ENCODE measurements at places on chromosomes 11 and 22.

DNA sequence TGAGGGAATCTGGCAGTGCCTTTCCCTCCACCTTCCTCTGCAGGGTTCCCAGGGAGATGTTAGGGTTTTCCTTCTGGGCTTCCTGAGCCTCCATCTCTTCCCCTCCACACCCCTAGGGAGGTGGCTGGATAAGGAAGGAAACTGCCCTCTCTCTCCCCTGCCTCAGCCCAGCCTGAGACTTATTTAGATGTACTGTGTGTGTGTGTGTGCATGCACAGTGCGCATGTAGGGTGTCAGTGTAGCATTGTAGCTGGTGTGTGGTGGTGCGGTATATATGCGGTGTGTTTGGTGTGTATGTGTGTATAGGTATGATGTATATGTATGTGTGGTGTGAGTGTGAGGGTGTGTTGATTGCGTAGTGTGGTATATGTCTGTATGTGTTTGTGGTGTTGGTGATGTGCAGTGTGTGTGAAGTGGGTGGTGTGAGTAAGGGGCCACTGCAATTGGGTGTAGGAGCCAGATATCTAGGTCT is 1.5 kb downstream of the FXYD6 start:
- peaks cover 4% of the 10 kb centered on the region for H3K27me3 ChIP-seq
- H3K4me3 ChIP-seq: no peak overlapping the region
- no peaks in the 10 kb centered on the region for H3K36me3 ChIP-seq
- no peaks in the 10 kb centered on the region for H3K4me1 ChIP-seq
- DNase-seq: no peak

- H3K4me1 ChIP-seq: no peaks in the 10 kb centered on the region
- DNase-seq: no peak
- no peaks in the 10 kb centered on the region for H3K27me3 ChIP-seq
- H3K27ac ChIP-seq: no peak overlapping the region
- peaks cover 25% of the 10 kb centered on the region for H3K36me3 ChIP-seq
Measured at GRCh38 chr22:31861226-31861840, 83.0 kb upstream of the YWHAH start.

GRCh38 chr11:107372439-107372838 is 85.2 kb downstream of the CWF19L2 start:
- H3K36me3 ChIP-seq: no peaks in the 10 kb centered on the region
- no peaks in the 10 kb centered on the region for H3K4me1 ChIP-seq
- no peak overlapping the region for H3K27ac ChIP-seq
- no peak overlapping the region for H3K4me3 ChIP-seq

- H3K27ac ChIP-seq: no peak overlapping the region
- no peaks in the 10 kb centered on the region for H3K4me1 ChIP-seq
- DNase-seq: no peak
Measured at GRCh38 chr11:129729216-129729615, 86.4 kb upstream of the TMEM45B start.

- H3K27ac ChIP-seq: no peak overlapping the region
- H3K4me1 ChIP-seq: no peaks in the 10 kb centered on the region
- no peaks in the 10 kb centered on the region for H3K36me3 ChIP-seq
- no peak for DNase-seq
Measured at GRCh38 chr11:113615098-113615497, 91.0 kb downstream of the TMPRSS5 start.

- no peaks in the 10 kb centered on the region for H3K27me3 ChIP-seq
- H3K4me1 ChIP-seq: no peaks in the 10 kb centered on the region
- no peak for DNase-seq
- H3K4me3 ChIP-seq: no peak overlapping the region
- no peak overlapping the region for H3K27ac ChIP-seq
- no peaks in the 10 kb centered on the region for H3K36me3 ChIP-seq
Measured at GRCh38 chr11:134417871-134418840, 6.1 kb upstream of the B3GAT1 start.
